Left cardiac atrium (tissue), 4 donors: ENCODE measurements at places on chromosomes 3 and 15.

DNA sequence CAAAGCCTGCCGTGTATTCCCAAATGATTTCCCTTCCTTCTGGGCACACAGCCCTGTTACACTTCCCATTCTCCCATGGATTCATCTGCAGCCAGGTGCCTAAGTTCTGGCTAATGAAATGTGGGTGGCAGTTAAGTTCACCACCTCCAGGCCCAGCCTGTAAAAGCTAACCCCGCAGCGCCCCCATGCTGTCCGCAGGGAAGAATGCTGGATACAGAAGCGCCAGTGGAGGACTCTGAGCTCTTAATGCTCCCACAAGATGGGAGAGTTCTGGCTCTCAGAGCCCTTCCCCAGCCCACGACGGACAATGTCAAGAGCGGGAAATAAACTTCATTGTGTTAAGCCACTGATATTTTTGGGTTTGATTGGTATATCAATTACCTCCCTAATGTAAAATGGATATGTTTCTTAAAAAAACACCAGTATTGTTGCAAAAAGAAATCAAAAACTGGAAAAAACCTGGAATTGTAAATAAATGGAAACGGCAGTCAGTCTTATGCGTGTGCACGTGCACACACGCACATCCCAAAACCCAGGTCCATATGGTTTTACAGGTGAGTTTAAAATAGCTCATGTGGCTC is 37.7 kb upstream of the FGD5 start:
- DNase-seq: peak; percentile 71

GRCh38 chr15:101024073-101024695 is 105.0 kb downstream of the LRRK1 start:
- DNase-seq: peak; percentile 65

- DNase-seq: no peak
Measured at GRCh38 chr3:45164056-45164455, 17.9 kb upstream of the CDCP1 start.

DNA sequence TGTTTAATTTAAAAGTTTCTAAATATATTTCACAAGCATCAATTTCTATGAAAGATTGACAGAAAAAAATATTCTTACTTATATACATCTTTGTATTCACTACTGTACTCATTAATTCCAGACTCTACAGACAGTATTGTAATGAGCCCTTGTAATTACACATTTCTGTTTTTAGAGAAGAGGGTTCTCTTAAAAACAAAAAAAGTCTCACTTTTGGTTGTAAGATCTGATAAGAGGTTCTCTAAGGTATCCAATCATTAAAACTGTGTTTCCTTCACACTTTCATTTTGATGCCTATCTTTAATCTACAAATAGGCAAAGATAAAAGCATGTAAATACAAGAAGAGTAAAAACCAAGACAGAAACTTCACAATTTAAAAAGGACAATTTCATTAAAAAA is 75.6 kb downstream of the FBXL22 start:
- no peak for DNase-seq

GRCh38 chr3:184240384-184241140 is 8.2 kb downstream of the ALG3 start:
- DNase-seq: no peak

DNA sequence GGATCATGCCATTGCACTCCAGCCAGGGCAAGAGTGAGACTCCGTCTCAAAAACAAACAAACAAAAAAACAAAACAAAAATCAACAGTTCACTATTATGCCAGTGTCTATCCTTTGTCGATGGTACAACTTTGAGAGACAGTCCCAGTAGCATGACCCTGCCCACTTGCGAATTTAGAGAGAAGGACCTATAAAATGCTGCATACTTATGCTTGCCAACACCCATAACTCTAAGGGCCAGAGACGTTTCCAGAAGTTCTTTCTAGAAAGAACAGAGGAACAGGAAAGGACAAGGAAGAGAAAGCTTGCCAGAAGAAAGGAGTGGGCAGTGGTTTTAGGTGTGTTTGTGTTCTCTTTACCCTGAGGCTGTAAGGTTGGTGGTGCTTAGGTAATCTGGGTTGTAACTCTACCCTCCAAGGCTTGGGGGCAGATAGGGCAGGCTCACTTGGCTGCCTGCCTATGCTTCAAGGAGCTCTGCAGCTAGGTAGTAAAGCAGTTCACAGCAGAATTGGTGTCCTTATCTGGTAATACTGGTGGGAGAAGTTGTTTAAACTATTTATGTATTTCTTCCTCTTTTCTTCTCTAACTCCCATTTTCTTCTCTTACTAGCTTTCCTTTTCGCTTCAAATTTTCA is 50.6 kb upstream of the SPPL2A start:
- no peak for DNase-seq

DNA sequence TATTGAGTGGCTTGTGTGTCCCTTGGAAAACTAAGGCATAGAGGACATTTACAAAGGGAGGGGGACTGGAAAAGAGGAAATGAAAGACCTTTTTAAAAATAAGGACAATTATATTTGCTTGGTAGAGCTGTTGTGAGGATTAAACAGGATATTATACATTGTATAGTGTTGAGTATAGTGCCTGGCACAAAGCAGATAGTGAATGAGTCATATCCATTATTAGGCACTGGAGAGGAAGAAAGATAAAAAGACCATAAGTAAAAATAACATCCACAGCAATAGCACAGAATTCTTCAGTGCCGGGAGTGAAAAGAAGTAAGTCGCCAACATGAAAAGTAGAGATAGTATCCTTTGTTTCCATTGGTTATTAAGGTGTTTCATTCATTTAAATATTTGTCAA is 623.3 kb downstream of the PDCD6IP start:
- no peak for DNase-seq

GRCh38 chr3:129161860-129162271 is 1.0 kb upstream of the ISY1 start:
- no peak for DNase-seq

DNA sequence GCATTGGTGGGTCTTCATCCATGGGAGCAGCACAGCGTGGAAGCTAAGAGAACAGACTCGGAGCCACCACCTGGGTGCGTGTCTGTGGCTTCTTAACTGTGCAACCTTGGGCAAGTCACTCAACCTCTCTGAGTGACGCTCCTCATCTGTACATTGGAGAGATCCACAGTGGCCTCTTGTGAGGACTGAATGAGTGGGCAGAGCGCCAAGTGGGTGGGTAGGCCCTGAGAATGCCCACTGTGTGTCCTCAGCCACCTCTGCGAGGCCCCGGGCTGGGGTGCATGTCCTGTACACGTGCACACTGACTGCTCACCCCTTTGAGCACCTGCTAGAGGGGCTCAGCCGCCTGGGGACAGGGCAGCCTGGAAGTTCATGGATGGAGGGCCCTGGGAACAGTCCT is 99.6 kb upstream of the PRR23E start:
- no peak for DNase-seq

DNA sequence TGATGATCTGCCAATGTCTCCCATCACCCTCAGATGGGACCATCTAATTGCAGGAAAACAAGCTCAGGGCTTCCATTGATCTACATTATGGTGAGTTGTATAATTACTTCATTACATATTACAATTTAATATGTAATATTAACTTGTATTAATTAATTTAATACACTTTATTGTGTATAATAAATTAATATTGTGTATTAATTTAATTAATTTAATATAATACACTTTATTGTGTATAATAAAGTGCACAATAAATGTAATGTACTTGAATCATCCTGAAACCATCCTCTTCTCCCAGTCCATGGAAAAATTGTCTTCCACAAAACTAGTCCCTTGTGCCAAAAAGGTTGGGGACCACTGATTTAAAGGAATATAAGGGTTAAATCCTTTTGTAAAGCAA is 123.4 kb downstream of the FBN1 start:
- no peak for DNase-seq

DNA sequence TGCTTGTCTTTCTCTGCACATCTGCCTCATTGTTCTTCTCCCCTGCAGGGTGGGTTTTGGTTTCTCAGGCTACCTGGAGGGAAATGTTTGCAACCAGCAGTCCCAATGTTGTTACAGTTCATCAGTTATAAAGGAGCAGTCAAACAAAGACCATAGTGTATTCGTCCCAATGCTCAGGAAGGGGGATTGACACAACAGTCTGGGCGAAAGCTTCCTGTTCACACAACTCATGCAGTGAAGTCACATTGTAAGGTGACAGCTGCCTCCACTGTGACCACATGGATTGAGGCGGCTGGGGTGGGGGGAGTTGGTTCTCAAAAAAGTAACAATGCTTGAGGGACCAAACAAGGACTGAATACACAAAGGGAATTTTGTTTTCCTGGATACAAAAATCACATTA is 28.8 kb upstream of the TF start:
- no peak for DNase-seq

DNA sequence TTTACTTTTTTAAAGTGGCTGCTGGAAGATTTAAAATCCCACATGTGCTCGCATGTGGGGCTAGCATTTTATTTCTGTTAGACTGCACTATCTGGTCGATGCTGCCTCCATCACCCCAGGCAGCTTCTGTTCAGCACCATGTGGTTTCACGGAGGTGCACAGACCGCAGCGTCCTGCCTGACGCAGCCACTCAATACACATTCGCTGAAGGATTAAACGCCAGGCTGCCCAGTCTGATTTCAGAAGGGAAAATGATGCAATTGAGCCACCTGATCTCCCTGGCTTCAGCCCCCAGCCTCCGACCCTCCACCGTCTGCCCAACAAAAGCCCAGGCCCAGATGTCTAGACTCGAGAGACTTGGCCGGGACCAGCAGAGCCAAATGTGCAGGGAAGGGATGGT is 84.5 kb downstream of the MEGF11 start:
- DNase-seq: no peak

GRCh38 chr3:111794711-111795110 is 64.4 kb upstream of the PHLDB2 start:
- no peak for DNase-seq

- DNase-seq: no peak
Measured at GRCh38 chr15:56199038-56199437, 44.6 kb downstream of the RFX7 start.

DNA sequence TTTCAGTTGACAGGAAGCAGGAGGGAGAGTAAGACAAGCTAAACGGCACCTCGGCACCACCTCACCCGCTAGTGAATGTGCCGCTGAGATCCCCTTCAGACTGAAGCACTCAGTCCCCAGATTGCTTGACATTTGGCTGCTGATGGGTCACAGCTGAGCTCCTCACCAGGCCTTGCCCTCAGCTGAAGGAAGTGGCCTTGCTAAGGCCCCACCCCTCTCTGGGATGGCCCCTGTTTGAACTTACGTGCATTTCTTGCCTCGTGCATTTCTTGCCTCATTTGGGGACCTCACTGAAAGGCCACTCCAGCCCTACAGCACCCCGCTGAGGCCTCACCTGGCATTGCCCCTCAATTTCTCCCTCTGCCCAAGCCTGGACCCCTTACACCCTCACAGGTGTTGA is 39.8 kb downstream of the EOGT start:
- DNase-seq: no peak

DNA sequence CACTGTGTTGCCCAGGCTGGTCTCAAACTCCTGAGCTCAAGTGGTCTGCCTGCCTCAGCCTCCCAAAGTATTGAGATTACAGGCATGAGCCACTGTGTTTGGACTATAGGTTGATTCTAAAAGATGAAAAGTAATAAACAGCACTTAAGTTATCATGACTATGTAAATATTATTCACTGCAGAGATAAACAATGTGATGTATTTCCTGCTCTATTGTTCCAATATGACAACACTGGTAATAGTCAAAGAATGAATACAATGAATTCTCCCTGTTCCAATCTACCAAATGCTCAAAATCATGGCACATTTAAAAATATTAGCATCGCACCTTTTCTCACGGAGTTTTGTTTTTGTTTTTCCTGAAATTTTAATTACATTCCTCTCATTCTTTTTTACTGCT is 36.8 kb upstream of the TBL1XR1 start:
- DNase-seq: no peak

- no peak for DNase-seq
Measured at GRCh38 chr3:71070497-71071463, 512.7 kb downstream of the FOXP1 start.
